NCI-H524 (cell line): ENCODE measurements at places on chromosomes 4 and X.

DNA sequence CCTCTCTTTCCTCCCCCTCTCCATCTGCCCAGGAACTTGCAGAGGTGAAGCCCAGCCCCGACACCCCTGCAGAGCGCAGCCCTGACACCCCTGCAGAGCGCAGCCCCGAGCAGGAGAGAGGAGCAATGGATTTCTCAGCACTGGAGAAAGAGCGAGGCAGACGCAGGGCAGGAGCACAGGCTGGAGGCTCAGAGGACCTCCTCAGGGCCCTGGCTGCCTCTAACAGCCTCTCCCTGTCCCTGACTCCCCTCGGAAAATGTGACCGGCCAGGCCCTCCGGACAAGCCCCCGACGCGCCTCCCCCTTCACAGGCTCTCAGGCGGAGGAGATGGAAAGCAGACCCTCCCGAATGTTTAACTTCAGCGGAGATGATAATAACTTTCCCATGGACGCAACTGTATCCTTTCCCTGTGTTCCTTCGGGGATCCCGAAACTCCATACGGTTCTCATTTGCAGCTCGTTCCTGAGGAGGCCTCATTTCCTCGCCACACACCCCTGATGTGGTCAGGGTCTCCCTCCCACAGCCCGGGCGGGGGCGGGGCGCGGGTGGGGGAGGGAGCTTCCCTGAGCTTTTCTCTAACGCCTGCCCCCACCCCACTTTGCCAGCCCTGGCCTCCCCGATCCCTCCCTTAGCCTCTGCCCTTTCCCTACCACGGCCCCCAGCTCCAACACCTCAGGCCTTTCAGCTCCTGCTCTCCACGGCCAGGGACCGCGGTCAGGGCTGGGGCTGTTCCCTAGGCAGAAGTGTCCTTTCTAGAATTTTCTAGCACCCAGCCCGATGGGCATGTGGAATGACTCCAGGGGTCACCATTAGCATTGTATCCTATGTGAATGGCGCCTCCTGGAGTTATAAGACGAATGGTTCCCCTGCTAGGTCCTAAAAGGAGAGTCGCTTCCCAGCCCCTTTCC lies 201.1 kb upstream of the BCOR start:
- no peak for DNase-seq

DNA sequence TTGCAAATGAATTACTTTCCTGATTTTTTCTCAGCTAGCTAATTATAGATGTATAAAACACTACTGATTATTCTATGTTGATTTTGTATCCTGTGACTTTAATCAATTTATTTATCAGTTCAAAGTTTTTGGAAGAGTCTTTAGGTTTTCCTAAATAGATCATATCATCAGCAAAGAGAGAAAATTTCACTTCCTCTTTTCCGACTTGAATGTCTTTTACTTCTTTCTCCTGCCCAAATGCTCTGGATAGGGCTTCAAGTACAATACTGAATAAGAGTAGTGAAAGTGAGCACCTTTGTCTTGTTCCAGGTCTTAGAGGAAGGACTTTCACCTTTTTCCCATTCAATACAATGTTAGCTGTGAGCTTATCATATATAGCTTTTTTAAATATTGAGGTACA lies 417.9 kb downstream of the PDGFC start:
- no peak for DNase-seq

GRCh38 chrX:50771382-50771781 lies 42.6 kb downstream of the SHROOM4 start:
- no peak for DNase-seq

- no peak for DNase-seq
Measured at GRCh38 chrX:19625612-19626011, 110.3 kb upstream of the MAP3K15 start.

GRCh38 chrX:50813843-50814661 lies at the start of gene SHROOM4:
TSS of gene SHROOM4 (minus strand) at chrX:50814194. CDS start at chrX:50814018, 176 bp downstream.
- DNase-seq, result no peak

DNA sequence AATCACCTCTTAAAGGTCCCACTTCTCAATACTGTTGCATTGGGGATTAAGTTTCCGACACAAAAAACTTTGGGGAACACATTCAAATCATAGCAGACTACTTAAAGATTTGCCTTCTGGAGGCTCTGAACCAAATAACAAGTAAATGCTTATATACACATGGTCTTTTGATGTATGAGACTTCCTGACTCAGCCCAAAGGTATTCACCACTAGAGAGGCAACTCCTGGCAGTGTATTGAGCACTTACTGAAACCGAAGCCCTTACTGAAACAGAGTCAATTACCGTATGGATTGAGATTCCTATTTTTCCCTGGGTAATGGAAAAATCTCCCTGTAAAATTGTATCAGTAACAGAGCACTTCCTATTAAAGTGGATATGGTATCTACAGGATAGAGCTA lies 45.4 kb downstream of the ZCCHC13 start:
- DNase-seq, result no peak

- no peak for DNase-seq
Measured at GRCh38 chrX:107848591-107848990, 22.9 kb downstream of the MID2 start.

GRCh38 chr4:27089186-27089585 lies 228.5 kb downstream of the STIM2 start:
- DNase-seq, result no peak

- DNase-seq, result peak; percentile 85
Measured at GRCh38 chrX:53088136-53088974, 5.6 kb upstream of the KANTR start.

DNA sequence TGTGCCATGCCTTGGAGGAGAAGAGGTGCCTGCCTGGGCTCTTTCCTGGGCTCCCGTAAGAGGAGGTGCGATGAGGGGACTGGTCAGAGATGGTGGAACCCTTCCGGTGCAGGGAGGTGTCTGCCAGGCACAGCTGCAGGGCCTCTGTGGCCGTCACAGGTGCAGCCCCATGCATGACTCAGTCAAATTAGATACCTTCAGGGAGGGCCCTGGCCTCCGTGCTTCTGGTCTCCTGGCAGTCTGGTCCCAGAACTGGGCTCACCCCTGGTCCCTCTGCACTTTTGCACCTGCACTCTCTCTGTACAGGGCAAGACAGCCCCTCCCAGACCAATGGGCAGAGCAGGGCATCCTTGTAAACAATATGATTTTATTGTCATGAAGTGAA lies 49.9 kb upstream of the LRPAP1 start:
- no peak for DNase-seq

- no peak for DNase-seq
Measured at GRCh38 chr4:25795566-25796454, 67.0 kb downstream of the SEL1L3 start.

- DNase-seq, result no peak
Measured at GRCh38 chr4:170162416-170162815, 72.7 kb upstream of the AADAT start.

GRCh38 chrX:10622197-10622596 lies 1.8 kb upstream of the MID1 start:
- peak; percentile 72 for DNase-seq

GRCh38 chr4:1405636-1406393 lies 427 bp downstream of the NKX1-1 start:
- no peak for DNase-seq

- DNase-seq, result no peak
Measured at GRCh38 chr4:164169591-164169990, 584.3 kb upstream of the SMIM31 start.

GRCh38 chr4:151651496-151651895 lies 109.3 kb downstream of the GATB start:
- DNase-seq, result no peak

- DNase-seq, result no peak
Measured at GRCh38 chr4:182924497-182924896, 7.3 kb upstream of the DCTD start.

DNA sequence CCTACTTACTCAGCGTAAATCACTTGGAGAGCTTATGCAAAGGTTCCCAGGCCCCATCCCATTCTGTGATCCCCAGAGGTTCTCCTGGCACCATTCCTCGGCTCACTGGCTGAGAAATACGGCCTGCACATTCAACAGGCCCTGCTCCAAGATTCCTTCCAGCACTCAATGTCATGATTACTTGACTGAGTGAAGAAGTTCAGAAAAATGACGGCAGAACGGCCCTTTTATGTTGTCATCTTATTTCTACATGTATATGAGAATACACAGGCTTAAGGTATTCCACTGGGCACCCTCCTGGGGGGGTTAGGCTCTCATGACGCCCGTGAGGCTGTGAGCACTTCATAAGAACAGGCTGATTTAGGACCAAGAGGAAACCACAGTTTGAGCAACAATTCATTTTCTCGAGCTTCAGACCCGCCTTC lies 190.6 kb downstream of the NSUN7 start:
- no peak for DNase-seq

- no peak for DNase-seq
Measured at GRCh38 chrX:154032653-154033052, 13.0 kb upstream of the IRAK1 start.

- no peak for DNase-seq
Measured at GRCh38 chrX:24494647-24495075, 29.6 kb downstream of the PDK3 start.

- DNase-seq, result peak; percentile 50
Measured at GRCh38 chr4:101345596-101346350, 1.6 kb downstream of the PPP3CA start.

- no peak for DNase-seq
Measured at GRCh38 chr4:81790477-81790876, 318.8 kb upstream of the RASGEF1B start.

DNA sequence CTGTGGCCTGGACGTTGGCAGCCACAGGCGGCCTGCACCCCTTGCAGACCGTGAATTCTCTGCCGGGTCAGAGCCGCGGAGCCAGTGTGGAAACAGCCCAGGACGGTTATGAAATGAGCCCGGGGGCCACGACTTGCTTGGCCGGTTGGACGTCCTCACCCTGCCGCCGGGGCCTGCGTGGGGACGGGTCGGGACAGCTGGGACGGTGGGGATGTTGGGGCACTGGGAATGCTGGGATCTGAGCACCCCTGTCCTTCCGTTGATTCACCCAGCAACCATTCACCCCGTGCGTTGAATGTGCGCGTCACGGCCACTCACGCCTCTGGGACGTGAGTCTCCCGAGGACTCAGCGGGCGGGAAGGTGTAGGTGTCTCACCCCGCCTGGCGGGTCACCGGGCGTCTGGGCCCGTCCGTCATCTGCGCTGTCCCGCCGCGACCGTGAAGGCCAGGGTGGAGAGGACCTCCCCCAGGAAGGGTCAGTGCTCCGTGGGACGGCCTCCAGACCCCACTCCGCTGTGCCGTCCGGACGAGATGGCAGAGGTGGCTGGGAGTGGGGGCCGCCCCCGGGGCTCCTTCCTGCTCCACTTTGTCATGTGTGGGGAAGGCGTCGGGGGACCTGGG lies 4.5 kb upstream of the PLCXD1 start:
- DNase-seq, result no peak

GRCh38 chrX:18674417-18674787 lies 2.5 kb upstream of the RS1 start:
- DNase-seq, result no peak

DNA sequence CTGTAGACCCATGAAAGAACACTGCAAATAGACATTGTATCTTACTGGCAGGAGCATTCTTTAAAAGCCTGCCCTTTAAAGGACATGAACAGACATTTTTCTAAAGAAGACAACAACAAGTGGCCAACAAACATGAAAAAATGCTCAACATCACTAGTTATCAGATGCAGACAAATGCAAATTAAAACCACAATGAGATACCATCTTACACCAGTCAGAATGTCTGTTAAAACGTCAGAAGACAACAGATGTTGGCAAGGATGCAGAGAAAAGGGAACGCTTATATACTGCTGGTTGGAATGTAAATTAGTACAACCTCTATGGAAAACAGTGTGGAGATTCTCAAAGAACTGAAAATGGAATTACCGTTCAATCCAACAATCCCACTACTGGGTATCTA lies 77.2 kb downstream of the ATP10D start:
- DNase-seq, result no peak

GRCh38 chrX:68685685-68686084 lies 38.2 kb downstream of the STARD8 start:
- DNase-seq, result no peak

- no peak for DNase-seq
Measured at GRCh38 chr4:48651914-48652313, 128.2 kb downstream of the FRYL start.

DNA sequence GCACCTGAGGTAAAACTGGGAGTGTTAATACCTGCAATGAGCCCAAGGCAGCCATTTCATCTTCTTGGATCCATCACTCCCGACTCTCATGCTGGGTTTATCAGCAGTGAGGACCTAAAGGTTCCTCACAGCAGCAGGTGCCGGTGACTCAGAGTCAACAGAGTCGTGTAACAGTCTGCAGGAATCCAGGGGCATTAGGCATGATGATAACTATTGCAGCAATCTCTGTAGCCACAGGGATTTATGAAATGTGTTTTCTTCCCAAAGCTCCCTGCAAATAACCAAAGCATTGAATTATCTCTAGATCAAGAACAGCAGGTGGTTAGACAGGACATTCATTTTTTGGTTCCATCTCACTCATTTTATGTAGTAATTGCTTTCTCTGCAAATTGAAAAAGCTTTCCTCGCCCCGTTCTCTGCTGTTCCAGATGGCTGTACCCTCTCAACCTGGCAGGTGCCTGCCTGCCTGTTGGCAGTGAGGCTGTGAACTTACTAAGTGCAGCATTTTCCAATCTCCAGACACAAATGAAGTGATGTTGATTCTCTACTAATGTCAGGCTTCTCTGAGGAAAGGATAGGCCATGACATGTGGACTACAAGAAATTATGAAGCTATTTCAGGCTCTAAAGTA lies 48.1 kb upstream of the TSPAN7 start:
- DNase-seq, result peak; percentile 37

- DNase-seq, result no peak
Measured at GRCh38 chr4:128328106-128328505, 40.5 kb upstream of the PGRMC2 start.

DNA sequence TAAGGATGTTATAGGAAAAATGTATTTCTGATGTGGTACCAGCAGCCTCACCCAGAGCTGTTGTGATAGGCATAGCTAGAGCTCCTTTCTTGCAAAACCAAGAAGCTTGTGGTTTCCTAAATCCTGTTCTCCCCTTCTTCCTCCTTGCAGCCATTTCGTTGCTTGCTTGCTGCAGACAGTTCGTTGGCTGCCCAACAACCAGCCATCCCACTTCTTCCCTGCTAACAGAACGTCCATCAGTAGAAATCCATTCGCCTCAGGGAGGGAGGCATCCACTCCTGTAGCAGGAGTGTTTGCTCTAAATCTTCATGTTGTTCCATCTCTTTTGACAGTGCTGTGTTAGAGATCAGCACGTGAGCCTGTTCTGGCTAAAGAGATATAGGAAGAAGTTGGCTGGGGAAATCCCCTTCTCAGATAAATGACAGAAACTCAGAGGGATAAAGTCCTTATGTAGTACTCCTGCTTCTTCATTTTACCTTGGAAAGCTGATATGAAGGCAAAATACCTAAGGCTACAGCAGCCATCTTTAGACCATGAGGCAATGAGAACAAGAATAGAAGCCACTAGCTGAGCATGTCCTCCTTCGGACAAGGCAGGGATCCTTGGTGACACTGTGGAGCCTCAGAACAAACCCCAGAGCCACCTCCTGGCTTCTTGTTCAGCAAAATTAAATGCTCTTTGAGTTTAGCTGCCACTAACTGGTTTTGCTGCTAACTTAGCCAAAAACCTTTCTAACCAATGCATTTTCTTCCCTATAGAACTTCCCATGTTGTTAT lies 68.4 kb upstream of the RELL1 start:
- DNase-seq, result no peak
